ENCODE measurements at places on chromosomes 1 and 21.

DNA sequence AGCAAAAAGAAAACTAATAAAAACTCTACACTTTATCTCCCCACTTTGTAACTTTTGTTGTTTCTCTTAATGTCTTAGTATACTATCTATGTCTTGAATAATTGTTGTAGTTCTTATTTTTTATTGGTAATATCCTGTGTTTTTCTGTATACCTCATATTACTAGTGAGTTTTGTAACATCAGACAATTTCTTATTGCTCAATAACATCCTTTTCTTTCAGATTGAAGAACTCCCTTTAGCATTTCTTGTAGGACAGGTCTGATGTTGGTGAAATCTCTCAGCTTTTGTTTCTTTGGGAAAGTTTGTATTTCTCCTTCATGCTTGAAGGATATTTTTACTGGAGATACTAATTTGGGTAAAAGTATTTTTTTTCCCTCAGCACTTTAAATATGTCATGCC, 79.8 kb upstream of the LRRC8B start:
- no peak for DNase-seq

GRCh38 chr1:44539991-44540730, 134.1 kb downstream of the TMEM53 start:
- DNase-seq, result no peak

DNA sequence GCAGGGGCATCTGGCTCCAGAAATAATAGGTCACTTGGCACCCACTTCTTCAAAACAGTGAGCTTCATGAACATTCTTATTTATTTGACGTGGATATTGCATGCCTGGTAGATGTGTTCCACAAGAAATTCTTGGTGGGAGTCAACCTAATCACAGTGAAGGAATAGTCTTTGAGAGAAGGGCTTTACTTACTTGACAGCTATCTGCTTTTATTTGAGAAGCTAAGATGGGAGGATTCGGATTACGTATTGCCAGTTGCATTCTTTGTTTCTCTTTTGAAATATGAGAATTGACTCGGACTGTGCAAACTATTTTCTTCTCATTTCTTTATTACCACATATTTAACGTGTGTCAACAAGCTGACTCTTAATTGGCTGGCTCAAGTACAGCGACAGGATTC, 117.2 kb downstream of the FASLG start:
- no peak for DNase-seq

- DNase-seq, result no peak
Observed at GRCh38 chr1:201605385-201606010, 66.6 kb downstream of the NAV1 start.

DNA sequence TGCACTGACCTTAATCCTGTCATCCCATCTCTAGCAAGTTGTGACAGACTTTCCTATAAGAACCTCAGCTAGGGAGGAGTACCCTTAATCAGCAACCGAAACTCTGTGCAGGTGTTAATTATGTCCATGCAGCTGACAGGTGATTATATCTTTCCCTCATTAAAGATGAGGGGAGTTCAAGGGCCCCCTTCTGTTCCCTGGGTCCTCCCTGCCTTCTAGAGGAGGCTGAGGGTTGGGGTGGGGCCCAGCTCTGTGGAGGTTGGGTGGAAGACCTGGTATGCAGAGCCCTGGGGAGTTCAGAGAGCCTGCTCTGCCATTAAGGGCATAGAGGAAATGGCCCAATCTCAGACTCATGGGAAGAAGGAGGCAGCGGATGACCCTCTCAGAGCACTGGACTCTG, 35.6 kb upstream of the CRNN start:
- DNase-seq, result no peak

GRCh38 chr1:14936815-14937214, 216.7 kb upstream of the TMEM51 start:
- no peak for DNase-seq

DNA sequence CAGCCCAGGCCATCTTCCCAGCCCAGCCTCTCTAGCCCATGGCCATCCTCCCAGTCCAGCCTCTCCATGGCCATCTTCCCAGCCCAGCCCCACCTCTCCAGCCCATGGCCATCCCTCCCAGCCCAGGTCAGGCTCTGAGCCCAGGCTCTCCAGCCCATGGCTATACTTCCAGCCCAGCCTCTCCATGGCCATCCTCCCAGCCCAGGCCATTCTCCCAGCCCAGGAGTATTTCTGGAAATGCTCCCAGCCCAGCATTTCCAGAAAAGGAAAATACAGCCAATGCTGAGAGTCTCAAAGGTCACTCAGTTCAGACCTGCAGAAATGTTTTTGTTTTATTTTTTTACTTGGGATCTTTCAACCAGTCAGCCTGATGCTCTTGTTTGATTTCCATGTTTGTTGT, 70.0 kb upstream of the ZNF281 start:
- no peak for DNase-seq

DNA sequence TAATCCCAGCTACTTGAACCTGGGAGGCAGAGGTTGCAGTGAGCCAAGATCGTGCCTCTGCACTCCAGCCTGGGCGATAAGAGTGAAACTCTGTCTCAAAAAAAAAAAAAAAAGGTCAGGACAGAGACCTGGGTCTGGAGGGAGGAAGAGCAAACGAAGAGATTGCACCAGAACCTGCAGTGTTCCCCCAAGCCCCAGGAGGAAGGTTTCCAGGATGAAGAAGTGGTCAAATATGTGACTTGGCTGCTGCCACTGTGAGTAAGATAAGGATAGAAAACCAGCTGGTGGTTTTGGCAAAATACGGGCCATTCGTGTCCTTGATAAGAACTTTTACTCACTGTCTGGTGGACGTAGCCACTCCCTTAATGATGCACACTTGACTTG, 42.2 kb downstream of the CLDN14 start:
- no peak for DNase-seq

- DNase-seq, result no peak
Observed at GRCh38 chr1:180521474-180522212, 19.3 kb upstream of the ACBD6 start.
